ENCODE measurements at places on chromosomes 7 and 10.

GRCh38 chr10:13560597-13560996 is 26.2 kb upstream of the PRPF18 start:
- no peak for DNase-seq

- no peak for DNase-seq
Observed at GRCh38 chr7:115043605-115044004, 121.7 kb downstream of the MDFIC start.

DNA sequence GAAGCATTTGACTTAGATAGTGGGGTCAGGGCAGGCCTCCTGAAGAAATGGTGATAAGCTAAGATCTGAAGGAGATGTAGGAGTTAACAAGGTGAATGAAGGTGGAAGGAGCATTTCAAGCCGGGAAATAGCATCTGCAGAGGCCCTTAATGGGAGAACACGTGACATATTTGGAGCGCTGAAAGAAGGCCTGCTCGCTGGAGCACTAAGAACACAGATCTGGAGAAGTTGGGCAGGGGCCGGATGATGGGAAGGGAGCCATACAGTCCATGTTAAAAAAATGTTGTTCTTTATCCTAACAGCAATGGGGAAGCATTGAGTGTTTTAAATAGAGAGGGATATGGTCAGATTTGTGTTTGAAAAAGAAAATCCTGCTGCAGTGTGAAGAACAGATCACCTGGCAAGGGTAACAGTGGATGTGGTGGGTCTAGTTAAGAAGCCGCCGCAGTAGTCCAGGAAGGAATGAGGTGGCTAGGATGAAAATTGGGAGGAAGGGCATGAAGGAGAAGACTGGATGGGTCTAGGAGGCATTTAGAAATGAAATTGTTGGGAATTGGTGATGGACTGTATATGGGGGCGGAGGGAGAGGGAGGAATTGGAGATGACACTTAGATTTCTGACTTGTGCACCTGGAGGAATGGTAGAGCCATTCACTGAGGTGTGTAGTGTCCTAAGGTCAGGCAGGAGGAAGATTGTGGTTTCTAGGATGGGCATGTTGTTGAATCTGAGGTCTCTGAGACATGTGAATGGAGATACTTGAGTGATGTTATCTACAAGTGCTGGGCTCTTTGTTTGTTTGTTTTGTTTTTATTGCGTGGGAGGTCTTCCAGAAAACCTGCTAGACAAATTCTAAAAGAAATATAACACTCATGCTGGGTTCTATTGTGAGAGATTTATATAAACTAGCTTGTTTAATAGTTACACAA is 58.4 kb downstream of the MET start:
- DNase-seq: no peak

GRCh38 chr7:90629297-90629918 is 33.3 kb downstream of the CDK14 start:
- DNase-seq: no peak

GRCh38 chr7:19117870-19118608 is 603 bp upstream of the TWIST1 start:
- no peak for DNase-seq

DNA sequence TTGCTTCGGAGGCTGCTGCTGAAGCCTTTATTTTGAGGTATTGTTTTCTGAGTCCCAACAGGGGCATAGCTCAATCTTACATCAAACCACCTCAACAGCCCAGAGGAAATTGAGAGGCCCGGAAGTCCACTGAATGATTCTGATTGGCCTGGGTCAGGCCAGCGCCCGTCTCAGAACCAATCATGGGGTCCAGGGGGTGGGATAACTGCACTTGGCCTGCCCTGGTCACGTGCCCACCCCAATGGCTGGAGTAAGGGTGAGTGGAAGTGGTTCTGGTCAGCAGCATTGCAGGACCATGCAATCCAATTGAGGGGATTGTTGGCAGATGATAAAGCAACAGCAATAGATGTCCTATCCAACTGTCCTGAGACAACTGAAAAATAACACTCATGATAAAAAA is 190.6 kb downstream of the HERPUD2 start:
- DNase-seq: no peak

DNA sequence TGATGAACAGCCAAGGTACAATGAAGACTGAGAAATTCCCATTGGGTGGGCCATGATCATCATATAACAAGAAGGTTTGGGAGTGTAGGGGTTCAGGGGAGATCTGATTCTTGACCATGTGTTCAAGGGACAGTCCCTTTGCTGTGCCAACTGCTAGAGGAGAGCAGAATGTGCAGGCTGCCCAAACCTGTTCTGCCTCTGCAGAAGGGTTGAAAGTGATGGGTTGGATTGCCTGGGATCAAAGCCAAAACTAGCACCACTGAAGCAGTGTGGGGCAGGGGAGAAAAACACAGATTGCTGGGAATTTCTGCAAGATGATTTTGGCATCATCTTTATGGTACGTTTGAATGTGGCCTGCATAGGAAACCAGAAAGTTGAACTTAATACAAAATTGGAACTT is 303.9 kb downstream of the OTUD1 start:
- no peak for DNase-seq

- DNase-seq: no peak
Observed at GRCh38 chr7:51369746-51370145, 53.1 kb upstream of the COBL start.

DNA sequence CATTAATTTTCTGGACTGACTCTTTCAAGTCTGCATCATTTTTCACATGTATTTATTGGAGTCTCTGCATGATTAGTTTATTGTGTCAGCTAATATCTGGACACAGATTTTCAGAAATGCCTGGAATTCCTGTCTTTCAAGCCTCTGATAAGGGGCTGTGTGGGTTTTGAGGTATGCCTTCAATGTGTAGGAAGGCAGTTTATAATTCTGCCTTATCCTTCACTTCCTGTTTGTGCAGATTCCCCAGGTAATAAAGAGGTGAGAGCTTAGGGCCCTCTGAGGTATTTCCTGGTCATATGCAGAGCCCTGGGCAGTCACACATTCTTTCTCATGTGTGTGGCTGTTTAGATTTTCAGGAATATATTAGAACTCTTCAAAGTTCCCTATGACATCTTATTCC is 79.4 kb upstream of the PRKCQ start:
- DNase-seq: no peak

GRCh38 chr10:99758211-99758891 is 24.1 kb upstream of the ABCC2 start:
- no peak for DNase-seq

DNA sequence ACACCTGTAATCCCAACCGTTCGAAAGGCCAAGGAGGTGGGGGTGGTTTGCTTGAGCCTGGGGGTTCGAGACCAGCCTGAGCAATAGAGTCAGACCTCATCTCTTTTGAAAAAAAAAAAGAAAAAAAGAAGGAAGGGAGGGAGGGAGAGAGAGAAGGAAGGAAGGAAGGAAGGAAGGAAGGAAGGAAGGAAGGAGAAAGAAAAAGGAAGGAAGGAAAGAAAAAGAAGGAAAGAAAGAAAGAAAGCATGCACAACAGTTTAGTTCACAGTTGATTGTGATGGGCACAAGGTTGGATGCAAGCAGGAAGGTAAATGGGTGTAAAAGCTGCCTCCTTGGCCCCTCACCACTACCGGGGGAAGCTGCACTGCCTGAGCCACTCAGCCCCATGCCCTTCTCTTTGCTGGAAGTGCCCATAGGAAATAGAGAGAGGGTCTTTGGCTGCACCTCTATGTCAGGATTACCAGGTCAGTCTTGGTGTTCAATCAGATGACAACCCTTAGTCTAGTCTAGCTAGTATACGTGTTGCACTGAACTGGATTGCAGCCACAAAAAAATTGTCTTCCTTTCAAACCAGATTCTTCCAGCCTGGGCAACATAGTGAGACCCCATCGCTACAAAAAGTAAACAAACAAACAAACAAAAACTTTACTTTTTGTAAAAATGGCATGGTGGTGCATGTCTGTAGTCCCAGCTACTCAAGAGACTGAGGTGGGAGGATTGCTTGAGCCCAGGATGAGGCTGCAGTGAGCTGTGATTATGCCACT is 20.0 kb downstream of the MAP3K8 start:
- no peak for DNase-seq

- no peak for DNase-seq
Observed at GRCh38 chr7:85686401-85687181, 499.7 kb upstream of the SEMA3D start.

GRCh38 chr7:51901489-51901840 is 584.9 kb upstream of the COBL start:
- DNase-seq: no peak

DNA sequence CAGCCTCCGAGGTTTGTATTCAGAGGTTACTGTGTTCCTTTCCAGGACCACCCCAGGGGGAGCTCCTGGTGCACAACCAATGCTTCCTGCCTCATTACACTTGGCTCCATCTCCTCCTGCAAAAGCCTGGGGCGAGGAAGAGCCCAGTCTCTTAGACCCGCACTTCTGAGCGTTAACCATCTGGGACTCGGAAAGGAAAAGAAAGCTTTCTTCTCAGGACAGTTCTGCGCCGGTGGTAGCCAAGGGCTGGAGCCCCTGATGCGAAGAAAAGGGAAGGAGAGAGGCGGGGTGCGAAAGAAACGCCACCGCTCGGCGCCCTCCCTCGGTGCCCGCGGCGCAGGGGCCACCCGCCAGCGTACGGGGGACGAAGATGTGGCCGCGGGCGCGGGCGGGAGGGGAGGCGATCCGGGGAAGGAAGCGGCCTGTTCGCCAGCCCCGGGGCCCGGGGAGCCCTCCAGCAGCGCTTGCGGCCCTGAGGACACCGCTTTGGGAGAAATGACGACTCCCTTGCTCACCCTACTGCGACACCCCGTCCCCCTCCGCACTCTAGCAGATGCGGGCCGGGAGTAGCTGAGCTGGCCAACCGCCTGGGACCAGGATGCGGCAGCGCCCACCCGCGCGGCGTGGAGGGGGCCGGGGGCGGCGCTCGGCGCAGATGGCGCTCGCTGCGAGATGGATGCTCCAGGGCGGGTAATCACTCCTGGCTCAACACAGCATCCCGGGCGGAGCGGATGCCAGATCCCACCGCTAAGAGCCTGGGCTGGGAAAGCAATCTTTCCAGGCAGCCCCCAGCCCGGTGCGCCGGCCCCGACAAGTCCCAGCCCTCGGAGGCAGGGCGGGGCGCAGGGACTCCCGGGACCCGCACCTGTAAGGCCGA is 1.3 kb downstream of the NRCAM start:
- no peak for DNase-seq

DNA sequence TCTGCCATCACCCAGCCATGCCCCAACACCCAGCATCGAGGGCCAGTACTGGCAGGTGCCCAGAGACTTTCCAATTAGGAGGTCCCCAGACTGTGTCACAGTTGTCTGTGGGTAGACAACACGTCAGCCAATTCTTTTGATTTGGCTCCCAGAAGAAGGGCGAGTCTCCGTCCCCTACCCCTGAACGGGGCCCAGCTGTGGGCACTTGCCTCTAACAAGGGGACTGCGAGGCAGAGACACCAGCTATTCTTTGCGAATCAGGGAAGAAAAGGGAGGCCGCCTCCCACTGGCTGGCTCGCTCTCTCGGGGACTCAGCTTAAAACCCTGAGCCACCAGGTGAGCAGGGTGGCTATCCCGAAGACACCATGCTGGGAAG is 167.3 kb downstream of the USP6NL start:
- no peak for DNase-seq

GRCh38 chr7:71334541-71334940 is 202.6 kb downstream of the GALNT17 start:
- DNase-seq: no peak

DNA sequence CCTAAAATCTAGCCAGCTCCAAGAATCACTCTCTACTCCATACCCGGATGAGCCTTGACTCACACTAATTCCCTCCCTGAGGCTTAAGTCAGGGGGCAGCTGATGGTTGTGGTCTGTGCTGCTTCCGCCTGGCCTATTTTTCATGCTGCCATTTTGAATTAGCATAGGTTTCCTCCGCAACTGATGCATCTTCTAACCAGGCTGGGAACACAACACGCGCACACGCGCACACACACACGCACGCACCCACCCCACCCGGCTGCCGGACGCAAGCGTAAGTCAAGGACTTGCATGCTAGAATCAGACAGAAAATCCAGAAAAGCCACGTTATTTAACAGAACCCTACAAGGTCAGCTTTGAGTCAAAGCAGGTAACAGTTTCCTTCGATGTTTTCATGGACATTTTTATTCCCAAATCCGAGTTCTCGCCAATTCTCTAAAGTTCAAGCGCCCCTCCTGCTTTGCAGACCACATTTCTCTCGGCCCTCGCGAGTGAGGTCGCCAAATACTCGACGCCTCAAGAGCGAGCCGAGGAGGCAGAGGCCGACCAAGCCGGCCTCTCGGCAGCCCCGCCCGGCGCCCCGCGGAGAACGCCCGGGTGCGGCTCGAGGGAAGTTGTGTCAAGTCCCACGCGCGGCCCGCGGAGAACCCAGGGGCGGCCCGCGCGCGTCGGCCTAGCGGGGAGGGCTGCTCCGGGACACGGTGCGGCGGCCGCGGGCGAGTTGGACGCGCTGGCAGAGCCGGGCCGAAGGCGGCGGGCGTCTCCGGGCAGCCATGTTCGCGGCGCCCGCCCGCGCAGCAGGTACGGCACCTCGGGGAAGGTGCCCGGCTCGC is 961 bp downstream of the SCRN1 start:
- DNase-seq: peak; percentile 17

DNA sequence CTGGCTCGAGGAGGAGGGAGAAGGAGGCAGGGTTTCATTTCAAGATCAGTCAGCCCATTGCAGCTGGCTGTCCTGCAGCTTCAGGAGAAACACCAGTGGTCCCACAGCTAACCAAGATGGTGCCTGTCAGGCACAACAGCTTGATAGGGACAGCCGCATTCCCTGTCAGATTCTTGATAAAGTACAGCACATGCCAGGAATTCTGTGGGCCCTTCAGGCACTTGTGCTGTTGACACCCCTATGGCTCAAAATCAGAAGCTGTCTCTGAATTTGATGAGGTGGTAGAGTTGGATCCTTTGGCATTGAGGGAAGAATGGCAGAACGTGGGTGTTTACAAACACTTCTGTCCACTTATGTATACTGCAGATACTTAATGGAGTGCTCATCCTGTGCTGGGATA is 354.3 kb downstream of the KCNMA1 start:
- DNase-seq: no peak

GRCh38 chr7:33107136-33108066 is 1.8 kb downstream of the RP9 start:
- DNase-seq: peak; percentile 14

GRCh38 chr10:21950566-21950965 is 53.0 kb downstream of the DNAJC1 start:
- no peak for DNase-seq

GRCh38 chr10:62000037-62000603 is 98.6 kb downstream of the ARID5B start:
- DNase-seq: no peak

DNA sequence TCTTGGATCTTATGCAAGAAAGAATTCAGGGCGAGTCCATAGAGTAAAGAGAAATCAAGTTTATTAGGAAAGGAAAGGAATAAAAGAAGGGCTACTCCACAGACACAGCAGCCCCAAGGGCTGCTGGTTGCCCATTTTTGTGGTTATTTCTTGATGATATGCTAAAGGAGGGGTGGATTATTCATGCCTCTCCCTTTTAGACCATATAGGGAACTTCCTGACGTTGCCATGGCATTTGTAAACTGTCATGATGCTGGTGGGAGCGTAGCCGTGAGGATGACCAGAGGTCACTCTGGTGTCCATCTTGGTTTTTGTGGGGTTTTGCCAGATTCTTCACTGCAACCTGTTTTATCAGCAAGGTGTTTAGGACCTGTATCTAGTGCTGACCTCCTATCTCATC is 115.4 kb upstream of the CARD11 start:
- no peak for DNase-seq

GRCh38 chr7:113094517-113095249 is 8.1 kb upstream of the GPR85 start:
- DNase-seq: no peak

GRCh38 chr10:11489591-11489990 is 121.9 kb downstream of the USP6NL start:
- no peak for DNase-seq
